ENCODE measurements at places on chromosomes 11 and 22.

DNA sequence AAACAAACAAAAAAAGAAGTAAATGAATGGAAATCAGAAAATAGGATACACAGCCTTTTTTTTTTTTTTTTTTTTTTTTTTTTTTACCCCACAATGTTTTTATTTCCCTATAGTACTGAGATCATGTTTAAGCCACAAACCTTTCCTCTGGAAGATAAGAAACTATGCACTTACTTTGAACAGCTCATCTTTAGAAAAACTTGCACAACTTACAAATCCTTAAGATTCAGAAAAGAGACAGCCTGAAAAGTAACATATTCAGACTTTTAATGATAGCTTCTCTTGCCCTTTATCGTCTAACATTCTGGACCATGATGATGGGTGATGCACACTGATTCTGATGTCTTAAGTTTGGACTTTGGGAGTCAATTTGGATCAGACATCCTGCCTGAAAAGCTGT is 80.3 kb downstream of the TNRC6B start:
- DNase-seq = no peak

DNA sequence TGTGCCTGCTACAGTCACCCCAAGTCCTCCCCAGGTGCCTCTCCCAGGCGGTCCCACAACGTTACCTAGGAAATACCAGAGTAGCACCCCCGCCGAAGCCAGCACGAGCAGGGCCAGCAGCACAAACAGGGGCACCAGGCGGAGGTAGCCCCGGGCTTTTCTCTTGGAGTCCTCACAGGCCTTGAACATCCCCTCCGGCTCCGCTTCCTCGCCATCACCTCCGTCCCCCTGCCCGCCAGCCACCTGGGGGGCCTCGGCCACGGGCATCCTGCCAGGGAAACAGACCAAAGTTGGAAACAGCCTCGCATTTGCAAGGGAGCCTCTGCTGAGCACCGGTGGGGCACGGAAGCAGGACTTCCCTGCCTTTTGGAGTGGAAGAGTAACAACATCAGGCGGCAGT is 6.4 kb downstream of the TMPRSS6 start:
- no peak for DNase-seq

DNA sequence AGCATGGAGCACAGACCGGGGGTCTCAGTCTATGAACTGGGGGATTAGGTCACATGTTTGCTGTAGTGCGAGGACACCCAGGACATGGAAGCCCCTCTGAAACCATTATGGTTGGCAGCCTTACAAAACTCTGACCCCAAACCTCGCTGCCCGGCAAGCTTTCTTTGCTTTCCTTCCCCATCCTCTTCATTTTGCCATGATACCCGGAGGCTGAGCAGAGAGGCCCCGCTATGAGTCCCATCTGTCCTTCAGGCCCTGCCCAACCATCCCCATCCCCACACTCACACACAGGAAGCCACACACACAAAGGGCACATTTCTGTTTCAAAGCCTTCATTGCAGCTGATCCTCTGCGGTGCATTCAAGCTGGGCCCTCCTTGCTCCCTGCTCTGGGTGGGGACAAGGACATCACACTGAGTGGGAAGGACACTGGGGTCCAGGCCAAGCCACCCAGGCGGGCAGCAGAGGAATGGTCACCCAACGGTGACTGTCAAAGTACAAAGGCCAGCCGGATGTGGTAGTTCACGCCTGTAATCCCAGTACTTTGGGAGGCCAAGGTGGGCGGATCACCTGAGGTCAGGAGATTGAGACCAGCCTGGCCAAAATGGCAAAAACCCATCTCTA is 176.5 kb downstream of the CTTN start:
- DNase-seq = no peak

DNA sequence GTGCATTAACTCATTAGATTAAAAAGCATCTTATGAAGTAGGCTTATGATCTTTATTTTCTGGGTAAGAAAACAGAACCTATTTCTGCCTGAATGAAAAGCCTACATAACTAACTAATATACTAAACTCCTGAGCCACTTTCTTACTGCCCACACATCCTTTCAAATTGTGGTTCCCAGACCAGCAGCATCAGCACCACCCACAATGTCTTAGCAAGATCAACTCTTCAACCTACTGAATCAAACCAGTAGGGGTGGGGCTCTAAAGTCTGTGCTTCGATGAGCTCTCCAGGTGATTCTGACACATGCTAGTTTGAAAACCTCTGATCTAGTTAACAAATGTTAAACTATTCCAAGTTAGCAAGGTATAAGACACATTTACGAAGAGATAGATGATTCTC is 462.4 kb downstream of the DLG2 start:
- no peak for DNase-seq

DNA sequence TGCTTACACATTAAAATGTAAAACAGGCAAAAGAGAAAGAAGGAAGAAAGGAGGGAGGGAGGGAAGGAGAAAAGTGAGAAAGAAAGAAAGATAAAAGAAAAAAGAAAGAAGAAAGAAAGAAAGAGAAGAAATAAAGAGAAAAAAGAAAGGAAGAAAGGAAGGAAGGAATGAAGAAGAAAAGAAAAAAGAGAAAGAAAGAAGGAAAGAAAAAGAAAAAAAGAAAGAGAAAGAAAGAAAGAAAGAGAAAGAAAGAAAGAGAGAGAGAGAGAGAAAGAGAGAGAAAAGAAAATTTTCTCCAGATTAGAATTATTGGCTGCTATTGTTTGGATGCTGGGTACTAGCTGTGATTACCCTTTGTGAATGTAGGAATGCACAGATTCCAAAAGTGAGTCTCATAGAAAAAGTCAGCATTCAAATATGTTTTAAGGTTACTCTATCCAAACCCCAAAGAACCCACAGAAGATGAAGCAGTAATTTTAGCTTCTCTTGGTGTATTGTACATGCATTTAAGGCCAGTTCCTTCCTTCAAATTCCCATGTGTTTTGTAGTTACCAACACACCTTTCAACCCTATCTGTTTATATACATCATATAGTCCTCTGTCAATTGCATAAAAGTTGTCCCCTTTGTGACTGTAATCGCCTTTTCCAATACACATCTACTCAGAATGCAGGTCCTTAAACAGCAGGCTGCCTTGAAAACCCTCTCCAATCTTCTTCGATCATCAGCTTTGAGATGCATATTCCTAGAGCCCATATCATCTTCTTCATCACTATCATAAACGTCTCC is 789 bp upstream of the FAM111A start:
- no peak for DNase-seq

- DNase-seq = peak; percentile 29
These were observed 10.3 kb downstream of the TOP3B start for GRCh38 chr22:21972293-21972779.

DNA sequence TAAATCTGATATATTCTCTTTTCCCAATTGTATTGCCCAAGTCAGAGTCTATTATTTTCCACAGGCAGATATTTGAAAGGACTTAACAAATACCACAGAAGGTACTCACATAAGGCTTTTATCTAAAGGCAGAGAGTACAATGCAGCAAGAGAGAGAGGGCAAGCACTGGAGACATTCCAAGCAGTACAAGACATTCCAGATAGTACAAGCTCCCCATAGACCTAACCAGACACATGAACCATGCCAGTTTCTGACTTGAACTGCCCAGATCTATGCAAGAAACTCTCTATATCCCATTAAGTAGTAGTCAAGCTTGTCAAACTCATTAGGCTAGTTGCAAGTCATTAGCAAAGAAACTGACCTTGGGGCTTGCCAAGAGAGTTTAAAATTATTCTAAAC is 11.2 kb upstream of the MS4A6E start:
- no peak for DNase-seq

Data from T-cell (primary cell).